ENCODE measurements at places on chromosomes 7 and 10. TPM values are rescaled to one million over a fixed set of nuclear protein-coding genes. Genes with fewer than 3 reads are reported as not detected.

- peak; percentile 65 for DNase-seq
These were observed 23.1 kb upstream of the ST7 start for GRCh38 chr7:116929914-116930913.

GRCh38 chr10:97733256-97733655 is 3.7 kb upstream of the ZFYVE27 start:
- DNase-seq = no peak

- peak; percentile 83 for DNase-seq
These were observed 139.0 kb upstream of the MKLN1 start for GRCh38 chr7:131188367-131189339.

GRCh38 chr10:42961796-42962109 is 115.1 kb upstream of the RET start:
- DNase-seq = no peak

DNA sequence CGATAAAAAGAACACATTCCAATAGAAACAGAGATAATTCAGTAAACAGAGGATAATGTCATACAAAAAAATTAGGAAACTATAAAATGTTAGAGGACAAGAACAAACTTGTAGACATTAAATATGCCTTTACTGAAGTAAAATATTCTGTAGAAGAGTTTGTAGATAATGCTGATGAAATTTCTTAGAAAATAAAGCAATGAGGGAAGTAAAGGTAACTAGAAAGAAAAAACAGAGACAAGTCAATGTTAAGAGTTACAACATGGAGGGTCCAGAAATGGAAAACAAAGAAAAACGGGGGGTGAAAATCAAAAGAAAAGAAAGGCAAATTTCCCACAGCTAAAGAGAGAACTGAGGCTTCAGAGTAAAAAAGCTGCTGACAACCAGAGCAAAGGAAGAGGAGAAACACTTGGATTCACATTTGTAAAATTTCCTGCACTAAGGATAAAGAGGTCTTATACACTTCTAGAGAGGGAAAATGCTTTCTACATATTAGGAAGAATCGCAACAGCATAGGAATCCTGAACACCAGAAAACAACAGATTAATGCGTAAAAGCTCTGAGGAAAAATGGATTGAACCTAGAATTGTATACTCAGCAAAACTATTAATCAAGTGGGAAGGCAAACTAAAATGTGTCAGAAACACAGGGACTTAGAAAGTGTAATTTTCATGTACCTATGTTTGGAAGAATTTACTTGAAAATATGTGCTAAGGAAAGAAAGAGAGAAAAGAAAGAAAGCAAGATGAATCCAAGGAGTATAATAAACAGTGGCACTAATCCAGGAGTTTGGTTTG is 55.0 kb upstream of the AGR3 start:
- DNase-seq = no peak

DNA sequence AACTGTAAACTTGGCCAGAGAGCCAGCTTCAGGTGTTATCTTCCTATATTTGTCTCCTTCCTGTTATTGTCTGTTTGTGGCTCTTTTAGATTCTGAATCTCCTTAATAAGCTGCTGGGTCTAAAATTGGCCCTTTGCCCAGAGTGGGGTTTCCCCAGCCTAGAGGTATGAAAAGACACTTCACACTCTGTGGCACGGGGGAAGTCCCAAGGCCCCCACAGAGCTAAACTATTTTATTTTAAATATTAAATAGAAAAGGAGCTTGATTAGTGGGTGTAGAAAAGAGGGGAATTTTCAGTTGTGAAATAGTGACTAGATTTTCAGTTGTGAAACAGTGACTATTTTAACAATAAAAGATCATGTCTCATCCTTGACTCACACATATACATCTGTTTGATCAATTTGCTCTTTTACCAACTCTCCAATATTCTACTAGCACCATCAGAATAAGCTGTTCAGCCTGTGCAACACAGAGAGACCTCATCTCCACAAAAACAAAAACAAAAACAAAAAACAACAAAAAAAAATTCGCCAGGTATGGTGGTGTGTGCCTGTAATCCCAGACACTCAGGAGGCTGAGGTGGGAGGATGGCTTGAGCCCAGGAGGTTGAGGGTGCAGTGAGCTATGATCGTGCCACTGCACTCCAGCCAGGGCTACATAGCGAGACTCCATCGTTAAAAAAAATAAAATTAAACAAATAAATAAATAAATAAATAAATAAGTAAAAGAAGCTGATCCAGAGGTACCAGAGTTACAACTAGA is 24.9 kb upstream of the ADO start:
- DNase-seq = no peak

DNA sequence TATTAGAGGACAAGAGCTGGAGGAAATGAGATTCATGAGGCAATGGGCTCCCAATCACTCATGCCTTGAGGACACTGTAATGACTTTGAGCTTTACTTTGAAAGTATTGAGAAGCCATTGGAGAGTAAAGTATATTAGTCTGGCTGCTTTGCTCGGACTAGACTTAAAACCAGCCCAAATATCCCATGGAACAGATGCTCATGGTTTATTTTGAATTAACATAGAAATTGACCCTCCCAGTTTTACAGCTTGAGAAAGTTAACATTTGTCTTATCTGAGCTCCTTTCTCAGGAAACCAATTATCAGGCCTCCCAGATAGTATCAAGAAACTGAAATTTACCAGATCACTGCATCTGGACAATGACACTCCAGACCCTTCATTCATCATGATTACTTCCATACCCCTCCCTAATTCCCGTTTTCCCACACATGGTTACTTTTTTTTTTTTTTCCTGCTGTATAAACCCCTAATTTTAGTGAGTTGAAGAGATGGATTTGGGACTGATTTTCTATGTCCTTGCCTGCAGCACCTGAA is 270.8 kb upstream of the SMIM30 start:
- DNase-seq = no peak

DNA sequence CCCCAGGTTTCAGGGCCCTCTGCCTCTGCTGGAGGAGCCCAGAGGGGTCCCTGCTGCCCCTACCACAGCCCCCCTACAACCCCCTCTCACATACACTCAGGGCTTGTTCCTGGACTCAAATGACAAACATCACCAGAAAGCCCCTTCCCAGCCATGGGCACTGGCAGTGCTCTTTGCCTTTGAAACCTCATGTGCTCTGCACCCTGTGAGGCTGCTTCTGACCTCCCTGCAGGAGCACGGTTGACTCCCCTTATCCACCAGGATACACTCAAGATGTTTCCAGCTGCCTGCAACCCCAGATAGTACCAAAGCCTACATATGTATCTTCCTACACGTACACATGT is 3.5 kb upstream of the ADIRF start:
- DNase-seq = no peak

- no peak for DNase-seq
These were observed 718.2 kb upstream of the PCDH15 start for GRCh38 chr10:55519264-55519663.

Gene TWIST1
- total RNA-seq = 29.1 TPM

Gene MMD2
- not detected for total RNA-seq

Gene CYP2C19
- not detected for total RNA-seq

All from H4 (cell line).